Effector memory CD8-positive, alpha-beta T cell (primary cell): ENCODE measurements at places on chromosomes 2 and 18.
A peak's percentile ranks its signal among the peaks of the same experiment; 100 is the strongest.

DNA sequence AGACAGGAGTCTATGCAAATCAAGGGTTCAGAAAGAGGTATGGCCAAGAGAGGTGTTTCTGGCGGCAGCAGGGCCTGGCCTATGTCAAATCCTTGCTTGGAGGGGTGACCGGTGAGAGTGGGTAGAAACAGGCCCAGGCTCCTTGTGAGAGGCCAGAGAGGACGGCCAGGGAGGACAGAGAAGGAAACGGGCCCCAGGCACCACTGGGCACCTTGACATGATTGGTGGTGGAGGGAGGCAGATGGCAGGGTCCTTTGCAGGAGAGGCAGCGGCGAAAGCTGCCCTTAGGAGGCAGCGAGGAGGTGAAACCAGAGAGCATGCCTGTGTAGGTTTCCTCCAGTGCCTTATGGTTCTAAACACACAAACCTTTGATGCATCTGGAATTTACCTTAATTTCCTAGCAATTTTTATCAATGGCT lies 6.2 kb downstream of the RAMP1 start:
- no peak for DNase-seq

- no peak for DNase-seq
These were observed 2.8 kb upstream of the GYPC start for GRCh38 chr2:126653109-126653508.

GRCh38 chr18:62857263-62857976 lies 142.1 kb downstream of the PHLPP1 start:
- DNase-seq = no peak

- DNase-seq = peak; percentile 66
These were observed 6.5 kb upstream of the WNT6 start for GRCh38 chr2:218852911-218853667.

DNA sequence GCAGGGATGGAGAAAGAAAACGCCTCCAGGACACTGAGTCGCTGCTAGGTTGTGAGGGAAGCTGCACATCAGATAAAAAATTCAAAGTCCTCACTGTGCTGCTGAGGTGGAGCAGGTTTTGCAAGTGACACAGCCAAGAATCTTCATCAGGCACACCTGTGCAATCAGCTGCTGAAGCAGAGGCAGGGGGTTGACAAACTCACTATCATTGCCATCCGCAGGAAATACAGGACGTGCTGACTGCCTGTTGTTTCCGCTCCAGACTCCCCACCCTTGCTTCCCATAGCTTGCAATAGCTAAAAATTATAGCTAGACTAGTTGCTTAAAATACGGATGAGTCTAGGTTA lies 147.8 kb upstream of the FHL2 start:
- no peak for DNase-seq

GRCh38 chr2:38415023-38415422 lies 38.0 kb upstream of the ATL2 start:
- DNase-seq = no peak

GRCh38 chr18:36993068-36993467 lies 164.1 kb downstream of the KIAA1328 start:
- no peak for DNase-seq

GRCh38 chr18:51998066-51998465 lies 341.9 kb upstream of the DCC start:
- no peak for DNase-seq

GRCh38 chr2:174607989-174608865 lies 10.6 kb upstream of the WIPF1 start:
- no peak for DNase-seq

DNA sequence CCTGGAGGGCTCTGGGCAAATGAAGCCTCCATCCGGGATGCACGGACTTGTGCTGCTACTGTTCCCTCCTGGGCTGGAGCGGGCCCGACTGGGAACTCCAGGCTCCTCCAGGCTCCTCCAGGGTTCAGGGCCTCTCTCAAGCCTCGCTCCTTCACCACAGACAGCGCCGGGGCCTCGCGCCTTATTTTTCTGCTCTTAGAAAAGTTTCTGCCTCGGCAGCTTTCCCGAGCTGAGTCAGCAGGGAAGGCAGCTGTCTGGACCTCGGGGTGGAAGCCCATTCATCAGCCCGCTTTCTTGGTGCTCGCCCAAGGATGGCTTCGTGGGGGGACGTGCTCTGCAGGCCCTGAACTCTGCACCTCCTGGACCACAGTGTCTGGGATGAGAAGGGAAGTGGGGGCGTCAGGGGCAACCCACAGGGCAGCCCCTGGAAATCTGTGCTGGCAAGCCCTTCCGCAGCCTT lies 12.9 kb upstream of the TEX51 start:
- no peak for DNase-seq

DNA sequence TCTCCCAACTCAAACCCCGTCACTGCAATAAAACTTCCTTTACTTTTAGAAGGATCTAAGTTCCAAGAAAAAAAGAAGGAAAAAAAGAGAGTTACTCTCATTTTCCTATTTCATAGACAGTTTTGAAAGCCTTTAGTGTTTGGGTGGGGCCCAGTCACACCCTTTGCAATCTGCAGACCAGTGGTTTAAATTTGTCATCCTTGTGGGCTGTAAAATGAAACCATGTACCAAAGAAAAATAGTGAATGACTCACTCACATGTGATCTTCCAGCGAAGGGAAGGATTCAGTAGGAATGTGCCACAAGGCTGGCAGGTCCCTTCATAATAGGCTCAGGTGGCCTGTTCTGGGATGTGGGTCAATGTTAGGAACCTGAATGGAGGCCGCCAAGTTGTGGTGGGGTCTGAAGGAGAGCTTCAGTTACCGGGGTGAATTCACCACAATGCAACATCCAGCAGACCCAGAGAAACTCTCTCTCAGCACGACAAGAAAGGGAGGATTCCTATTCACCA lies 28.3 kb downstream of the ANXA4 start:
- DNase-seq = no peak

DNA sequence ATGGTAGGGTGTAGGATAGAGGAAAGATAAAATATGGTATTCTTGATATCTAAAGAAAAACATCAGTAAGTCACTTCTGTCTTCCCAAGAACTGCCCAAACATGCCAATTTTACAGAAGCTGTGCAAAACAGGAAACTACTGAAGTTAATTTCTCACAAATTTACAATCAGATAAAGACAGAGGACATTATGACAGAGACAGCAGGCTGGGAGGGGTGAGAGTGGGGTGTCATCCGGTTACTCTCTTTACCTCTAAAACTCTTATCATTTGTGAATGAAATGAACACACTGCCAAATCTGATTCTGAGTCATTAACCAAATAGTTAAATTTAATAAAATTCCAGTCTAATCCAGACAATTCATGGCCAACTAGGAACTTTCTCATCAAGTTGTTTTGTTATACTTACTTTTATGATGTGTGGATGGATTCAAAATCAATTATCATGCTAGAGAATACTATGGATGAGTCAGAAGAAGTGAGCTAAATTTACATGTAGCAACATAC lies 323.2 kb upstream of the MEX3C start:
- no peak for DNase-seq

DNA sequence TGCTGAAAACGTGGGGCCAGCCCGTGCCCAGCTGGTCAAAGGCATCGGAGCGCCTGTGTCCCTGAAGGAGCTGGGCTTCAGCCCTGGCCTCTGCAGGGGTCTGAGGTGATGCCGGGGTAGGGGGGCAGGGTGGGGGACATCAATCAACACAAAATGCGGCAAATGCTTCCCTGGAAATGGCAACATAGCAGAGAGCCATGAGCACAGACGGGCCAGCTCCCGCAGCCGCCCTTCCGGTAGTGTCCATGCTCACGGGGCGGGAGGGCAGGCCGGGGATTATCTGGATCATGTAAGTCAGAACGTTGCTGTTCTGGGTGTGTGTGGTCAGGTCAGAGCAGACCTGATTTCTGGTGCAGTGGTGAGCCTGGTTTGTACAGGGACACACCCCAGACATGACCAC lies 56.5 kb upstream of the TWIST2 start:
- DNase-seq = no peak

GRCh38 chr2:179952658-179953057 lies 54.4 kb downstream of the CWC22 start:
- no peak for DNase-seq

GRCh38 chr2:55811048-55811447 lies 112.5 kb downstream of the EFEMP1 start:
- no peak for DNase-seq

GRCh38 chr2:229045671-229046070 lies 225.4 kb downstream of the PID1 start:
- DNase-seq = no peak

- no peak for DNase-seq
These were observed 36.6 kb downstream of the LONRF2 start for GRCh38 chr2:100285691-100286090.

DNA sequence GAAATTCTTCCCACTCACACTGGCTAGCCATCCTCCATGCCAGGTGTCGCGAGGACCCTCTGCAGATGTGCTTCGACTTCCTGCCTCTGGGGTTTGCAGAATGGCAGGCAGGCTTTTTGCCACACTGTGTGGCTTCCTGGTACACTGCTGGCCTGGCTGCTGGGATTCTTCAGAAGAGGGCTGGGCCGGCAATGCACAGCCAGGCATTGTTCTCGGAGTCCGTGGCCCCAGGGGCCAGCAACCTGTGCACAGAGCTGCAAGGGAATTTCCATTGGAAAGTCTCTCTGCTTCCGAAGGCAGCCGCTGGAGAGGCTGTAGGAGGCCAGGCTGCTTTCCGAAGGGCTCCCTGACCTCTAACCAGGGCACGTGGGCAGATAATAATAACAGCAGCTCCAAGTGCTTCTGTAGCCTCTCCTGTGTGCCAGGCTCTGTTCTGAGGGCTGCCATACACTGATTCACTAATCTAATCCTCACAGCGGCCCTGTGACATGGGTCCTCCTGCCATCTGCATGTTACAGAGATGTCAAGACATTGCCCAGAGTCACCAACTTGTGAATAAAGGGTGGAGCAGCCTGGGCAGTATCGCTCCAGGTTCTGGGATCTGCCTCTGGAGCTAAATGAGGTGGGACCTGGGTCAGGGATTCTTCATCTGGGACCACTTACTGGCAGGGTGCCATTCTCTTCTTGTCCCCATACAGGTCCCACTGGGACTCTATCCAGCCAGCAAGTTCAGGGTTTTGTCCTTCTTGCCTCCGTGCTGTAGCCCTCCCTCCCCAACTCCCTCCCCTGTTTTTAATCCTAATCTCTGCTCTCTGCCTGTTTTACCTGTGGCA lies 5.0 kb downstream of the LDLRAD4 start:
- DNase-seq = no peak

GRCh38 chr2:37658682-37659081 lies 12.8 kb downstream of the CDC42EP3 start:
- no peak for DNase-seq

DNA sequence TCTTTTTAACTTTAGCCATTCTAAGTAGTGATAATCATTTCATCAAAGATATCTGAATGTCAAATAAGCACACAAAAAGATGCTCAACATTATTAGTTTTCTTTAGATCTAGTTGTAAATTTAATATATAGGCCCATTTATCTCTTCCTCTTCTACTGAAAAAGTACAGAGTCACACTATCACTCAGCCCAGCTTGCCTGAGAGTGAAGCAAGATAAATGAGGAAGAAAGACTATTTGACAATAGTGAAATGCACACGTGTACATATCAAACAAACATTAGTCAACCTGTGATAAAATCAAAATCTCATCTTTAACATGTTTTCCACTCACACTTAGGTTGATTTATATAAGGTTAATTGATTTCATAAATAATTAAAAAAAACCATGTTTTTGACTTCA lies 83.5 kb upstream of the CCDC195 start:
- DNase-seq = no peak

DNA sequence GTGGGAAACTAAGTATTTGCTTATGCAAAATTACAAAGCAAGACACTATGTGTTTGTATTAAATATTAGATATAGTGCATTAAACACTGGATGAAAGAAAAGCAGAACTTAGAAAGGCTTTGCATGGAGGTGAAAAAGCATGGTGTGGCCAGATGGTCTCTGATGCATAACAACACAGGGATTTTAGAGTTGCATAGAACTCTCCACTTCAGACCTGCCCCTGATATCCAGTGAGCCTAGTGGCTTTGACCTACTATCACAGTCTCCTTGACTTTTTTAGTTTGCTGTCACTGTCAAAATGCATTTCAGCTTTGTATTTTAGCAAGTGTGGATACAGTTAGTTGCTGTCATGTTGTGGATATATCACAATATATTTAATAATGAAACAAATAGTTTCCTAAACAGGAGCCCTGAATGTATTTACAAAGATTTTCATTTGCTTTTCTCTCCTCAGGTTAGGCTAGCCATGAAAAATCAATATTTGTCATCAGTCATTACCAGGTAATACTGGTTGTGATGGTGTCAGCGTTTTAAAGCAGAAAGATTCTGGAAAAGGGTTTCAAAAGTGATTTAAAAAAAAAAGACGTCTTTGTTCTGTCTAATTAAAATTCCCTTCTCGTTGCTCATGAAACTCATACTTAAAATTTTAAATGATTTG lies 5.2 kb downstream of the CSRNP3 start:
- no peak for DNase-seq

DNA sequence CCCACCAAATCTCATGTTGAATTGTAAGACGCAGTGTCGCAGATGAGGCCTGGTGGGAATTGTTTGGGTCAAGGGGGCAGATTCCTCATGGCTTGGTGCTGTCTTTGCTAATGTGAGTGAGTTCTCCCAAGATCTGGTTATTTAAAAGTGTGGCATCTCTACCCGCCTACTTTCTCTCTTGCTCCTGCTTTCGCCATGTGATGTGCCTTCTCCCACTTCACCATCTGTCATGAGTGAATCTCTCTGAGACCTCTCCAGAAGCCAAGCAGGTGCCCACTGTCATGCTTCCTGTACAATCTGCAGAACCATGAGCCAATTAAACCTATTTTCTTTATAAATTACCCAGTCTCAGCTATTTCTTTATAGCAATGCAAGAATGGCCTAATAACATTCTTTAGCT lies 246.6 kb upstream of the CDH20 start:
- DNase-seq = no peak

GRCh38 chr2:104215269-104216161 lies 638.4 kb upstream of the POU3F3 start:
- DNase-seq = no peak

- DNase-seq = no peak
These were observed 871.8 kb downstream of the SUCLG1 start for GRCh38 chr2:83587309-83587708.

GRCh38 chr2:164368896-164369295 lies 252.4 kb downstream of the GRB14 start:
- no peak for DNase-seq

- no peak for DNase-seq
These were observed 220.6 kb downstream of the SLC4A10 start for GRCh38 chr2:161844822-161845221.

- no peak for DNase-seq
These were observed 74.4 kb upstream of the SOX11 start for GRCh38 chr2:5617796-5618195.

GRCh38 chr18:62614494-62614893 lies 91.7 kb downstream of the ZCCHC2 start:
- DNase-seq = no peak

GRCh38 chr18:49778826-49779465 lies 34.4 kb downstream of the ACAA2 start:
- DNase-seq = no peak
